Activated CD4-positive, alpha-beta T cell treated with anti-CD3 and anti-CD28 coated beads, Interleukin-2, amount 50 U/mL, for 24 hours (primary cell): ENCODE measurements at places on chromosomes 2 and 18.
A peak's percentile ranks its signal among the peaks of the same experiment; 100 is the strongest.

DNA sequence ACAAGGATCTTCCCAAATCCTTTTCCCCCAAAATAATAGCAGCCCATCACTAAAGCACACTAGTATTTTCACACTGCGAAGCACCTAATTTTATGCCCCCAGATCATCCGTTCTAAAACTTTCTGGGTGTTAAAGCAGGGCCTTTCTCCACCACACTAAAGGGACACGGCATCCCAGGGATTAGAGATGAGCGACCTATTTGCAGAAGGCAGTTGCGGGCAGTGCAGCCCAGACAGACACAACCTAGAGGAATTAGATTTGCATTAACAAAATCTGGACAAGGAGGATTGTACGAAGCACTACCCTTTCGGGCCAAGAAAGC, 402 bp downstream of the OSGEPL1 start:
- DNase-seq = no peak

DNA sequence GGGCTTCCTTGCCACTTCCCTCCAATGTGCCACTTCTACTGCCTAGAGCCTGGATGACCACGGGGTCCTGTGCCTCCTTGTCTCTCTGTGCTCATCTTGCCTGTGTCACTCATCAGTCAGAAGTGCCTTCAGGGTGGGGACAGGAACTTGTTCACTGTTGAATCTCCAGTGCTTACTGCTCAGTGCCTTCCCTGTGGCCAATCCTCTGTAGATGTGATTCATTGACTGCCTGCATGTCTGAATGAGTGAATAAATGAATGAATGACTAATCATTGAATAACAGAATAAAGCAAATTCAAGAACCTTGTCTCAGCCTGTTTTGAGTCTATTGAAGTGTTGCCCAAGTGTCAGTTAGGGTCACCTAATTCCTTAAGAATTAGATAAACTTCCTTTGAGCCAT, 42.3 kb upstream of the FAM136A start:
- DNase-seq = no peak

GRCh38 chr18:57149051-57149450, 2.2 kb downstream of the BOD1L2 start:
- DNase-seq = no peak

GRCh38 chr2:231611273-231612108, 18.8 kb downstream of the TEX44 start:
- DNase-seq = peak; percentile 66

DNA sequence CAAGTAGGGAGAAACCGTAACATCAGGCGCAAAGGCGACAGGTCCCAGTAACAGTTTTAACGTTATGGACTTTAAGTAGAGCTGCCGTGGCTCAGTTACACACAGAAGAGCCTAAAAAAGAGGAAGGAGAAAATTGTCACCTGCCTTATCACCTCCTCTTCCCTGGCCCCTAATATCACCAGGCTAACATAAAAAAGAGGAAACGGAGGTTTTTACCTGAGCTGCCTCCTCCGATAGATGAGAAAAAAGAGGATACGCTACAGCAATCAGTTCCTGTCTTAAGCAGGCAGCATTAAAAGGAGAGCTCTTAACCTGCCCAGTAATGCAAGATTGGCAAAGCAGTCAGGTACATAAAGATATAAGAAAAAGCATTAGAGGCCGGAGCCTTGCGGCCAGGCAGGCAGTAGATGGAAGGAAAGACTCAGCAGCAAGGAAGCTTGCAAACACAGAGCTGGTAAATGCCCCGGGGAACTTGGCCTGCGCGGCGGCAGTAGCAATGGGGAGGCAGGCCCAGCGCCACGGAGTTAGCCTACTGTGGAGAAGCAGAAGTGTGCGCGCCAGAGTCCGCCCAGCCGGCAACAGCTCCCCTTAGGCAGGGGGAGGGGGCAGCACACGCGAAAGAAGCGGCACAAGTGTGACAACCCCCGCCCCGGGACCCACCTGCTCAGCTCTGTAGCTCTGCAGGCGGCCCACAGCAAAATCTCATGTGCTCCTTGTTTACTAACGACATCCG, 116.3 kb upstream of the SCN7A start:
- no peak for DNase-seq

DNA sequence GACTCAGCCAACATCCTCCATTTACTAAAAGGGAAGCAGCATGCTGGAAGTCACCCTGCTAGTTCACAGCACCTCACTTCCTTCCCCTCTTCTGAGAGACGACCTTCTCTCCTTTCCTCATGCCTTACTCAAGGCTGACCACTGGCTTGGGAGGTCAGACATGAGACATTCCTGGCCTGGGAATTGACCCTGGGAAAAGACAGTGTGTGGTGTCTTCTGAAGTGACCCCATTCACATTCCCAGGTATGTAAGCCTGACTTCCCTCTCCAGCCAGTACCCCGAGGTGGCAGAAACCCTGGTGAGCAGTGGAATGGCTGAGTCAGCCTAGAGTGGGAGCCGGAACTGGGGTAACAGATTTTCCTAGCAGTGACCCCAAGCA, 92.4 kb downstream of the PLB1 start:
- no peak for DNase-seq

GRCh38 chr18:39945076-39945475, 2010.0 kb upstream of the PIK3C3 start:
- no peak for DNase-seq

DNA sequence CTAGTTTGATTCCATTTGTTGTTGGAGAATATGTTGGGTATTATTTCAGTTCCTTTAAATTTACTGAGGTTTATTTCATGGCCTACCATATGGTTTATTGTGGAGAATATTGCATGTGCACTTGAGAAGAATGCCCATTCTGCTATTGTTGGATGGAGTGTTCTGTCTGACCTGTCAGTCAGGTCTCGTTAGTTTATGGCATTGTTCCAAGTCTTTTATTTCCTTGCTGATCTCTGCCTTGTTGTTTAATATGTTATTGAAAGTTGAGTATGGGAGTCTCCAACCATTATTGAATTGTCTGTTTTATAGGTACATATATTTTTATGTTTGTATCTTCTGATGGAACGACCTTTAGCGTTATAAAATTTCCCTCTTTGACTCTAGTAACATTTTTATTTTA, 86.3 kb downstream of the PTPN4 start:
- DNase-seq = no peak

DNA sequence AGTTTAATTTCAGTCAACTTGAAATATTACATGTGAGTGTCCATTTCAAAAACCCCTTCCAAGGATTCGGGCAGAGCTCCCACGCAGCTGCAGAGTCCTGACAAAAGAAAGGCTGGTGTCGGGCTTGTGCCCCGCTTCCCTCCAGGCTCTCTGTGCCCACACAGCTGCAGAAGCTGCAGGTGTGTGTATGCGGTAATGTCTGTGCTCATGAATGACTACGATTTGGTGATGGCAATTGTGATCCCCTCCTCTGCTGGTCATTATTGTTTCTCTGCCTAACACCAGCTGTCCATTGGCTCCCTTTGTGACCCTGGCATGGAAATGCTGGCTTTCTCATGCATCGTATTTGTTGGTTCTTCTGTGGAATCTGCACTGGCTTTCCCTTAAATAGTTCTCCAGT, 224.8 kb downstream of the NUP35 start:
- no peak for DNase-seq

DNA sequence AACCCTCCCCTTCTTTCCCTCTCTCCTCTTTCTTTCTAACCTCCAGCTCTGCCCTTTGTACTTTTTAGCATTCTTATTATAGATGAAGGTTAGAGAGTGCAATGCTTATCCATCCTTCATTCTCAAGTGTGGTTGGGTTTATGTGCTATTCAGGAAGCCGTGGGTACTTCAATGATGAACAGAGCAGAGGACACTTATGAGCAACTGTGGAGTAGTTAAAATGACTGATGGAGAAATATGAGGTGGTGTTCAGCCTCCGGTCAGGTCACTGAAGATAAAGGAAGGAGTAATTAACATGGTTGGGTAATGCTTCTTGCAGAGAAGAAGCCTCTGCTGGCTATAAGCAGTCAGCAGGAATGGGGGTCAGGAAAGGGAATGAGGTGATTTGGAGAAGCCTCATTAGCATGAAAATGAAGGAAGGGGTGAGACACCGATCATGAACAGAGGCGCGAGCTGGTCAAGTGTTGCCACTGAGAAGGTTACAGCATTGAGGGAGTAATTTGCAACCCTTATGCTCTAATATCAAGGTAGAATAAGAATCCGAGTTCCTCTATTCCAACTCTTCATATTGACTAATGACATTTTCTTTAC, 174.7 kb downstream of the LPIN1 start:
- no peak for DNase-seq

DNA sequence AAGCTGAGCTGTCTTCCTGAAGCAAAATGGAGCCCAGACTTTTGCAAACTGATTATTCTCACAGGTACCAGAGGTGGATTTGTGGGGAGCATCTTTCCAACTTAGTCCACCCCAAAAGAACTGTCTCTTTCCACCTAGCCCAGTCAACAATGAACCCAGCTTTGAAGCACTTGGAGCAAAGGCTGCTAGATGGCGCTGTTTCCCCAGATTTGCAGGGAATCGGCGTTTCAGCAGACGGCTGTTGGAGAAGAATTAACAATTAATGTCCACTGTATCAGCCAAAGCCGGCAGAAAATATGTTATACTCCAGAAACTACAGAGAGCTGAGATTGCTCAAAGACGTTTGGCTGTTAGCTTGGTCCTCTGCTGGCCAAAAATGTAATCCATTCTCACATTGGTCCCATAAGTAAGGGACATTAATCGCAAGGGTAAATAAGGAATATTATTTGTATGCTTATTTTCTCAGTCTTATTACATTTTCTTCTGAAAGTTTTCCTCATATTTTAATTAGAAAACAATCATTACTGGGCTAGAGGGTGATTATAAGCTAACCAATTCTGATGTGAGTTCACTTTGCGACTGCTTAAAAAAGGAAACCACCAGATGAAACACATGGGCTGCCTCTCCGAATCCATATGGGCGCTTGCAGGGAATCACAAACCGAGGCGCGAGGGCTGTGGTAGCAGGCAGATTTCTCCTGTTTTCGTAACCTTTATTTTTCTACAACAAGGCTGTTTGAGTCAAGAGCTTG, 423.8 kb upstream of the MEX3C start:
- no peak for DNase-seq

- no peak for DNase-seq
Measured at GRCh38 chr2:239706367-239706766, 305.5 kb upstream of the HDAC4 start.

DNA sequence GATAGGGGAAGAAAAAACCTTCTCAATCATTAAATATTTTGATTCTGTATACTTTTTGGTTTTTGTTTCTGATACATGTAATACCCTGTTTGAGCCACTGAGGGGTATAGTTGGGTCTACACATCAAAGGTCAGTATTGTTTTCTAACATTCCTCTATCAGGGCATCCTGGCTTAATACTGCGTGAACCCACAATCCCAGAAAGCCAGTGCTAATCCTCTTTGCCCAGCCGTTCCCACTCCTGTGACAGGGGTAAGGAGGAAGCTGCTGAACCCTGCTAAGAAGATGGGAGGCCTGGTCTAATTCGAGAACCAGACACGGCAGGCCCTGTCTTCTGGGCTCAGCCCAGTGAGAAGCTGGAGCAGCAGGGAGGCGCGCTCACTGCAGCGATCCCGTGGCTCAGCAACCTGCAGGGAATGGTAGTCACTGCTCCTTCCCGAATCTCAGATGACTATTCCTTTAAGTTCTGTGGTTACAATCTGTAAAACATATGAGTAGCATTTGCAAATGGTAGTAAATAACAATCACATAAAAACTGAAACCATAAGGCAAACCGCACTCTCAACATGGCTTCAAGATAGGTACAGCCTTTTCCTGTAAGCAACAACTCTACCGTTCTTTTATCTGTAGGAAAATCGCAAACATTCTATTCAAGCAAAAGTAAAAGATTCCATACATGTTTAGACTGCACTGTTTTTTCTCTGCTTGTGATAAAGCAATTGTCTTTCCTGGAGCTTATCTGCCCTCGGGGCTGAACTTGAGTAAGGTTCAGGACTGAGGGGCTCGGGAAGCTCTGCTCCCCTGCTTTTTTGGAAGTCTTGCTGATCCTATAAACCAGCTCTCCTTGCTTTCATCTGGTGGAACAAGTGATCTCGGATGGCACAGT, 87.0 kb downstream of the EPB41L3 start:
- no peak for DNase-seq

GRCh38 chr2:176702131-176702530, 432.9 kb downstream of the MTX2 start:
- no peak for DNase-seq

DNA sequence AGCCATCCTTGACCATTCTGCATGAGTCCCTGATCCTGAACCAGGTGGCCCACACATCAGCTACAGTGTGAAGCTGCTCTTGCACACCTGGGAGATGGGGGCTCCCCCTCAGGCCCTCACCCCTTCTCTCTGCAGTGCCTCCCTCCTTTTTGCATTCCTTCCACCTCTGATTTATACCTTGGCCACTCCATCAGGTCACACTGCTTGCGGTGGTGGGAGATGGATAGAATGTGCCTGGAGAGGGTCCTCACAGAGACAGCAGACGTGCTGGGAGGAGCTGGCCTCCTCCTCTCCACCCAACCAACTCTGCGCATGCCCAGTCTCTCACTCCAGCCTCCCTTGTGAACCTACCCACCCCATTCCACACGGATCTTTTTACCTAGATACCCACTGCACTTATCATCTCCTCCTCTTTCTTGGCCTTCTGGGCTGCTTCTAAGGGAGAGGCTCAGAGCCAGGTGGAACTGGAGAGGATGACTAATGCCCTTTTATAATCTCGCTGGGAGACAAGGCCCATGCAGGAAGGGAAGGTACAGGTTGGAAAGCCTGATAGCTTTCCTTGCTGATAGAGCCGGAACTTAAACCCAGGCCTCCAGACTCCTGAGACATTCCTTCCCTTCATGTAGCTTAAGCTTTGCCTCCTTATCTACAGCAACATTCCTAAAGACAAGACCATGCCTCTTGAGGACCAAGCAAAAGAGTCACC, 205.1 kb downstream of the ZBTB7C start:
- no peak for DNase-seq

DNA sequence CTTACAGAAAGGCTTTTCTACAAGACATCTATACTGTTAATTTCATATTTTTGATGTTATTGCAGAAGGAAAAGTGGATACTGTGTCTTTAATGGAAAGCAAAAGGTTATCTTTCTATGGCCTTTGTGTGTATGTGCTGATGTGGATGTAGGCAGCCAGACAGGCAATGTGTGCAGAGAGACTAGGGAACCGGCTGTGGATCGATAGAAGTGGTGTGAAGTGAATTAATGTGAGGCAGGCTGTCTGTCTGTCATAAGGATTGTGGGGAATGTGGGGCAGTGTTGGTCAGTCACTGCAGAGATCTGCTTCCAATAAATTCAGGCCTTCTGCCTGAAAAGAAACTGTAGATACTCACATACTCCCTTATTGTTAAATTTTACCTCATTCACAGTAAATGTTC, 156.7 kb downstream of the WDR7 start:
- DNase-seq = no peak

- DNase-seq = no peak
Measured at GRCh38 chr2:234708091-234708683, 211.3 kb upstream of the ARL4C start.

- no peak for DNase-seq
Measured at GRCh38 chr2:66001538-66001937, 433.4 kb upstream of the MEIS1 start.

DNA sequence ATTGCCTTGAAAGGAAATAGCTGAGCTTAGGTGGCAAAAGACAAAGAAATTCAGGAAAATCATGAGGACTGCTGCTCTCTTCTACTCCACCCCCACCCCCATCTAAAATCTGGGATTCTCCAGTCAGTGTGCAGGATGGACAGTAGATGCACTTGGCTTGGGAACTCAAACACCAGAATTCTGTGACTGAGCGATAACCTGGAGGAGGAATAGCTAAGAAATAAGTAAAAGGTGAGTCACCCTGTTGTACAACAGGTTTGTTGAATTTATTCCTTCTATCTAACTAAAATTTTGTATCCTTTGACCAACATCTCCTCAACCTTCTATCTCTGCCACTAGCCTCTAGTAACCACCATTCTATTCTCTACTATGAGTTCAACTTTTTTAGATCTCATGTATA, 1029.9 kb upstream of the ACVR2A start:
- DNase-seq = no peak

- DNase-seq = no peak
Measured at GRCh38 chr2:69588403-69588802, 55.1 kb downstream of the AAK1 start.
